ENCODE measurements at places on chromosomes 3 and 15.
A peak's percentile ranks its signal among the peaks of the same experiment; 100 is the strongest.

DNA sequence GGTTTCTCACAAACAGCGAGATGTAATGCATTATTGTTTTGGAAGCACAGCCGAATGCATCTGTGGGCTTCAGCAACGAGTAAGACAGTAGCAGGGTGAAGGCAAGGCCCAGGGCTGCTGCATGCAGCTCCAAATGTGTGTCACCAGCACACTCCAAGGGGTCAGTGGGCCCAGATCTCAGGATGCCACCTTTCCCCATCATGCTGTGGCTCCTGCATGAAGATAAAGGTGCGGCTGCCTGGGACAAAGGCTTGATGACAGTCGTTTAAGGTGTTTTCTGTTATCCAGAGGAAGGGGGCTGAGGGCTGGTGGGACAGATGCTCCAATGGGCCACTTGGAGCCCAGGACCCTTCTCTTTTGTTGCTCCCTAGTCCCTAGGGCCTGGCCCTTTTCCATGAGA is 13.2 kb downstream of the C3orf22 start:
- no peak overlapping the region for H3K4me3 ChIP-seq
- no peaks in the 10 kb centered on the region for H3K27me3 ChIP-seq
- peaks cover 3% of the 10 kb centered on the region for H3K4me1 ChIP-seq
- no peaks in the 10 kb centered on the region for H3K36me3 ChIP-seq

DNA sequence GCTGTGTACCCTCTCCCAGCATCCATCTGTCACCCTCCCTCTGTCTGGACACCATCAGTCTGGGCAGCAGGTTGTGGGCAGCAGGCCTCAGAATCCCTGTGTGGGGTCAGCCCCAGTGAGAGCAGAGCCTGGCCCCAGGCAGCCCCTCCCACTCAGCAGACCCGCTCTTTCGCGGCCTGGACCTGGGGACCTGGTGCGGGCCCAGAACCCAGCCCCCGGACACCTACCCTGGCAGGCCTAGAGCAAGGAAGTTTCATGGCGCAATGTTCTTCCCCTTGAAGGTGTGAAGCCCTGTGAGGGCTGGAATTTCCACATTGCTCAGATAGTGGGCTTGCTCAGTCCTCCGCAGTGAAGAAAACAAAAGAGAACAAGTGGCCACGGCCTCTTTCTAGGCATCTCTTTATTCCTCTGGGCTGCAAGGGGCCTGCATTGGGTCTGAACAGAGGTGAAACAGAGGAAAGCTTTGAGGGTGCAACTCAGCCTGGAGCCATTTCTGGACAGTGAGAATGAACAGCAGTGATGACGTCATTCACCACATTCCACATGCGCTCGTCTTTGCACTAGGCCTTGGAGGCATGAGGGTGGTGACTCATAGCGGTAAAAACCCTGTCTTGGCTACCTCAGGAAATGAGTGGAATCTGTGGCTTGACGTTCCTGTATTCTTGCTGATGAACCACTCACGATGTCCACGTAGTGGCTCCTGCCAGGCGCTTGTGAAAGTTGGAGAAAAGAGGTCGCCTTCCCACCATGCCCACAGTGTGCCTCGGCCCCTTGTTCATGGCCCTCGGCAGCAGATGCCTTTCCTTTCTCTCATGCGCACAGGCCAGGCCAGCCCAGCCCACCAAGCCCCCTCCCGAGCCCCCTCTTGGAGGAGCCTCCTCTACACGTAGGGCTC is 66.1 kb downstream of the SLC30A4 start:
- peaks cover 52% of the 10 kb centered on the region for H3K4me1 ChIP-seq
- peak overlapping the region; percentile 71 for H3K4me3 ChIP-seq
- peak; percentile 82 for DNase-seq
- H3K27me3 ChIP-seq = peaks cover 1% of the 10 kb centered on the region
- no peaks in the 10 kb centered on the region for H3K36me3 ChIP-seq
- H3K27ac ChIP-seq = peak overlapping the region; percentile 76

- H3K36me3 ChIP-seq = no peaks in the 10 kb centered on the region
- H3K27ac ChIP-seq = no peak overlapping the region
- no peak overlapping the region for H3K4me3 ChIP-seq
- no peak for DNase-seq
- peaks cover 3% of the 10 kb centered on the region for H3K27me3 ChIP-seq
Measured at GRCh38 chr3:167656821-167657220, 3.1 kb upstream of the WDR49 start.

- peaks cover 36% of the 10 kb centered on the region for H3K4me1 ChIP-seq
- peaks cover 15% of the 10 kb centered on the region for H3K36me3 ChIP-seq
- no peak overlapping the region for H3K4me3 ChIP-seq
- DNase-seq = no peak
- no peak overlapping the region for H3K27ac ChIP-seq
Measured at GRCh38 chr3:100067589-100067988, 46.7 kb downstream of the FILIP1L start.

DNA sequence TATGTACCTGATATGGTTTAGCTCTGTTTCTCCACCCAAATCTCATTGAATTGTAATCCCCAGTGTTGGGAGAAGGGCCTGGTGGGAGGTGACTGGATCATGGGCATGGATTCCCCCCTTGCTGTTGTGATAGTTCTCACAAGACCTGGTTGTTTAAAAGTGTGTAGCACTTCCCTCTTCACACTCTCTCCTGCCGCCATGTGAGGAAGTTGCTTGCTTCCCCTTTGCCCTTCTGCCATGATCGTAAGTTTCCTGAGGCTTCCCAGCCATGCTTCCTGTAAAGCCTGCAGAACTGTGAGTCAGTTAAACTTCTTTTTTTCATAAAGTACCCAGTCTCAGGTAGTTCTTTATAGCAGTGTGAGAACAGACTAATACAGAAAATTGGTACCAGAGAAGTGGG is 93.1 kb downstream of the C3orf70 start:
- no peaks in the 10 kb centered on the region for H3K4me1 ChIP-seq
- peaks cover 3% of the 10 kb centered on the region for H3K27me3 ChIP-seq
- H3K27ac ChIP-seq = no peak overlapping the region

DNA sequence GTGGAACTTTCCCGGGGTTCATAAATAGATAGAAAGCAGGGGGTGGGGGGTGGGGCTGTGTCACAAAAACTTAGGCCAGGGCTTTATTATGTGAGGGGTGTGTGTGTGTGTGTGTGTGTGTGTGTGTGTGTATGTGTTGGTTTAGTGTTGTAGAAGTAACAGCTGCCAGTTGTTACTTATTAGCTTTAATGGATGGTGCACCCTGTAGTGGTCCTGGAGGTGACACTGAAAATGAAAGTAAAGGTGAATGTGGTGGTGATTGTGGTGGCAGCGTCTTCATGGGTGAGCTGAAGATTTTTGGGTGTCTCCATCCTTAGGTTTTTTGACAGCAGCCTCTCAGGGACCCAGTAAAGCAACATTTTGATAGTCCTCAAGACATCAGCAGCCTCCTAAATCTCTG is 449.9 kb downstream of the PDCD6IP start:
- H3K27ac ChIP-seq = no peak overlapping the region
- DNase-seq = no peak
- H3K4me3 ChIP-seq = no peak overlapping the region
- H3K36me3 ChIP-seq = no peaks in the 10 kb centered on the region

- DNase-seq = no peak
- no peaks in the 10 kb centered on the region for H3K36me3 ChIP-seq
- no peaks in the 10 kb centered on the region for H3K4me1 ChIP-seq
Measured at GRCh38 chr15:49697121-49697520, 76.3 kb downstream of the DTWD1 start.

DNA sequence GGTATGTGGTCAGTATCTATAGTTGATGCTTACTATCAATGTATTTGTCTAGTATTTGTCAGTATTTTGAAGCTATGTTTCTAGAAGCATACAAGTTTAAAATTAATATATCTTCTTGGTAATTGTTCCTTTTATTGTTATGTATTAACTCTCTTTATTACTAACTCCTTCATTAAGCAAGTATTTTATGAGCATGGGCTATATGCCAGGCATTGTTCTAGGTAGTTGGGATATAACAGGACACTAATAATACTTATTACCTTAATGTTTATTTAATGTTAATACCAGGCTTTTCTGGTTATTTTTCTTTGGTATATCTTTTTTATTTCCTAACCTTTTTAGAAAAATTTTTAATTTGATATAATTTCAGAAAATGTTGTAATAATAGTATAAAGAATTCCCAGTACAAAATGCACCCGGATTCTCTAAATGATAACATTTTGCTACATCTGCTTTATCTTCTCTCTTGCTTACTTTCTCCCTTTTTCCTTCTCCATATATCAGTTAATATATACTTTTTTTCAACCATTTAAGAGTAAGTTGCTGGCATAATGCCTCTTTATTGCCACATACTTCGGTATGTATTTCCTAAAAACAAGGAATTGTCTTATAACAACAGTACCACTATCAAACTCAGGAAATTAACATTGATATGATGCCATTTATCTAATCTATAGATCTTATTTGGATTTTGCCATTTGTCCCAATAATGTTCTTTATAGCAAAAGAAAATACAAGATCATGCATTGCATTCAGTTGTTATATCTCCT is 30.9 kb downstream of the LRRC49 start:
- H3K27ac ChIP-seq = no peak overlapping the region
- H3K4me3 ChIP-seq = no peak overlapping the region
- DNase-seq = no peak
- peaks cover 6% of the 10 kb centered on the region for H3K4me1 ChIP-seq

All from T-helper 2 cell treated with Interferon-gamma antibody and Interleukin-4, amounts not matched to agents 5 μg/mL and 100 μg/mL, for 36 hours (primary cell).